ENCODE measurements at places on chromosomes 16 and 17. TPM values are rescaled to one million over a fixed set of nuclear protein-coding genes. Genes with fewer than 3 reads are reported as not detected.

The EVI2A gene
- total RNA-seq: 10.8 TPM

The G6PC1 gene
- 0.16 TPM for total RNA-seq

The GPR142 gene
- not detected for total RNA-seq

The GPRC5B gene
- 53.1 TPM for total RNA-seq
